SK-N-MC (cell line): ENCODE measurements at places on chromosomes 5 and 9.

DNA sequence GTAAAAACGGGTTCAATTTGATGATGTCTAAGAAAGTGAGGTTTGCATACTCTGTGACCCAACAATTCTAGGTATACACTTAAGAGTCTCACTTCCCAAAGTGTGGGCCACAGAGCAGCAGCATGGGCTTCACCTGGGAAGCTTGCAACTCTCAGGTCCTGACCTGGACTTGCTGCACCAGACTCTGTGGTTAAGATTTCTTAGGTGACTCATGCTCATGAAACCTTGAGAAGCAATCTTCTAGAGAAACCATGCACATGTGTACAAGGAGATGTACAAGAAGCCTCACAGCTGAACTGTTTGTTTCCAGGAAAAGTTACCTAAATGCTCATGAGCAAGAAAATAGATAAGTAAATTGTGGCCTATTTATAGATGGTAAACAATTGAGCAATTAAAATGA lies 30.0 kb downstream of the DNAJC21 start:
- DNase-seq = no peak

DNA sequence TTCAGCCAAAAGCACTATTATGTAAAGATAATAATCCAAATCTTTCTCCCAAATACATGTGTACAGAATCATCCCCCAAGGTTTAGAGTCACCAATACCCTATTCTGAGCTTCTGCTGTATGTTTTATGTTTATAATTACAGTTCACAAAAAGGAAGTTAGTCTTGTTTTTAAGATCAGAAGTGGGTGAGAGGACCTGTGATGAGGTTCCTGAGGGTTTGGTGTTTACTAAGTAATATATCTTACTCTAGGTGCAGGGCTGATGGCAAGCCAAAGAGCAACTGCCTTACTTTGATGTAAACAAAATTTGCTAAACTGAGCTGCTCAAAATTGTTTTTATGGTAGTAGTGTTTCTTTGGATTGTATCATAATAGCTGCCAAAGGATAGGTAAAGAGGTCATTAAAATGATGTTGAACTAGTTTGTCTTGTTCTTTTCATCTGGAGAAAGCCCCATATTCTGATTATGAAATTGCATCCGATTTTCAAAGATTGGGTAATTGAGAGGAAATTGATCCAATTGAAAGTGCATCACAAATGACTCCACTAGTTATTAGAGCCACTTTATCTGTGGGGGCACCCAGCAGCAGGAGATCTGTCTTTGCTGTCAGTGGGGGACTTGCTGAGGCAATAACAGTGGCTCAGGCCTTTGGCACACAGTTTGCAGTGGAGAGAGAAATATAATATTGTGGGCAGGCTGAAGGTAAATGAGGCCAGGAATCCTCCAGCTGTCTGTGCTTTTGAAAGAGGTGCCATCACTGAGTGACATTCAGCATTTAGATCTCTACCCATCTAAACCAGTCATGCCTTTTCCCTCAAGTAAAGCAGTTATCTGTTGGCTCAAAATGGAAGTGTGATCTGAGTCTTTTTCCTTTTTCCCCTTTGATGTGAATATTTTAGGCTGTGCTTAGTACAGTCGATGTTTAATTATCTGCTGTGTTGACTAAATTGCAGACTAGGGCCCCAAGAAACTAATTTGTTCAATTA lies 14.1 kb downstream of the TRIM32 start:
- no peak for DNase-seq

DNA sequence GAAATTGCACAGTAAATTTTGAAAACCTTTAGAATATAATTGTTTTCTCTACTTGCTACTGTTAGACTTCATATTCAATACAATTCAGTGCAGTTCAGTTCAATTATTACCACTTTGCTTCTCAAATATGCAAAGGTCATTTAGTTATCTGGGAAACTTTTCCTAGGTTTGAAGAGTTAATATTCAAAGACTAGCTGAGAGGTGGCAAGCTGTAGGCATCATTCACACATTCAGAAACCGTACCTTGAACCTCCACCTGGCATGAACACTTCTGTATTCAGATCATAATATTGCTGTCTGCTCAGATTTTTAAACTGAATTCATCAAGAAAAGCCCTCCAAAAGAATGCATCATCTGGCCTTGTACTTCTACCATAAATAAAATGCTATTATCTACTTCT lies 162.1 kb upstream of the PCSK5 start:
- no peak for DNase-seq

- DNase-seq = no peak
These were observed 237.0 kb upstream of the GRAMD2B start for GRCh38 chr5:126186210-126186609.

- DNase-seq = no peak
These were observed 108.5 kb downstream of the ARHGAP26 start for GRCh38 chr5:142878638-142879037.
